Kidney epithelial cell (primary cell): ENCODE measurements at places on chromosomes 6 and 20.
A peak's percentile ranks its signal among the peaks of the same experiment; 100 is the strongest.

DNA sequence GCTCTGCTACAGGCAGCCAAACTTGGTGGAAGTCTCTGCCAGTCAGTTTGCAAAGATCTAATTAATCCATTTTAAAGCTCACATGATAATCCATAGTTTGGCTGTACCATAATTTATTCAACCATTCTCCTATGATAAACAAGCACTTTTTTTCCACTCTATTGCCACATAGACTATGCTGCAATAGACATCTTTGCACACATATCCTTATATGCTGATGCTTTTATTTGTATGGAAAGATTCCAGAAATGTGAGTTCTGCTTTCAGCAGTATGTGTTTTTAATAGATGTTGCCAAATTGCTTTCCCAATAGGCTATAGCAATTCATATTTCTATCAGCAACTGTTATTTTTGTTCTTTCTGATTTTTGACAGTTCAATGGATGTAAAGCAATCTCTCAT, 628.0 kb downstream of the KIF16B start:
- no peak for DNase-seq

DNA sequence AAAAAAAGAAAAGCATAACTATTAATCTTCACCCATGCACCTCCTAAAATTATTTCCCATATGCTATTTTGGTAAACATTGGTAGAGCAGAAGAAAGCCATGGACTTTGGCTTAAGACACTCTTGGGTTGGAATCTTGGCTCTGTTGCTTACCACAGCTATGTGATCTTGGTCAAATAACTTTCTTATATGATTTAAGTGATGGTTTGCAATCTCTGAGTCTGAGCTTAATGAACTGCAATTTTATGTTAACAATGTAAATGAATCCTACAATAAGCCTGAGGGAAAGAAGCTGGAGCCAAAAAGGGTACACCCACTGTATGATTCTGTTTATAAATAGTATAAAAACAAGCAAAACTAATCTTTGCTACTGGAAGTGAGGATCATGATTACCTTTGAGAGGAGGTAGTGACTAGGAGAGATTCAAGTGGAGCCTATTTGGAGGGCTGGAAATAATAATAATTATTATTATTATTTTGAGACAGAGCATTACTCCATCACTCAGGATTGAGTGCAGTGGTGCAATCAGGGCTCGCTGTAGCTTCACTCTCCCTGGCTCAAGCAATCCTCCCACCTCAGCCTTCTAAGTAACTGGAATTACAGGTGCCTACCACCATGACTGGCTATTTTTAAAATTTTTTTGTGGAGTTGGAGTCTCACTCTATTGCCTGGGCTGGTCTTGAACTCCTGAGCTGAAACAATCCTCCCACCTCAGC, 34.5 kb downstream of the ABRACL start:
- DNase-seq: no peak

- DNase-seq: no peak
These were observed 74.7 kb downstream of the FAM217A start for GRCh38 chr6:4004249-4004648.

GRCh38 chr20:48760403-48760983, 67.3 kb downstream of the PREX1 start:
- peak; percentile 35 for DNase-seq

- no peak for DNase-seq
These were observed 119.9 kb upstream of the SLC22A16 start for GRCh38 chr6:110596354-110596753.

DNA sequence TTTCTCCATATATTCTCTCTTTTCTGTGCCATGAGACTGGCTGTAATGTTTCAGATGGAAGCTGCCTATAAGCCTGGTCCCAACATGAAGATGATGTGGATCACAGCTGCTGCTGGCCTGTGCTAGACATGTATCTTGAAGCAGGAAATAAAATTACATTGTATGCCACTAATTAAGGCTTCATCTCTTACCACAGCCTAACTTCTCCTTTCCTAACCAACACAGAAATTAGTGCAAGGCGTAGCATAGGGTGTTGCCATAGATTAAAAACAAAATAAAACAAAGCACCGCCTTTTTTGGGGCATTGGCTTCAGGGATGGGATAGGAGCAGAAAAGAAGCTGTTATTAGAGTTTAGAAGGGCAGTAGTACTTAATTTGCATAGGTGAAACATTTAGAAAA, 4.7 kb upstream of the SLC17A4 start:
- no peak for DNase-seq

DNA sequence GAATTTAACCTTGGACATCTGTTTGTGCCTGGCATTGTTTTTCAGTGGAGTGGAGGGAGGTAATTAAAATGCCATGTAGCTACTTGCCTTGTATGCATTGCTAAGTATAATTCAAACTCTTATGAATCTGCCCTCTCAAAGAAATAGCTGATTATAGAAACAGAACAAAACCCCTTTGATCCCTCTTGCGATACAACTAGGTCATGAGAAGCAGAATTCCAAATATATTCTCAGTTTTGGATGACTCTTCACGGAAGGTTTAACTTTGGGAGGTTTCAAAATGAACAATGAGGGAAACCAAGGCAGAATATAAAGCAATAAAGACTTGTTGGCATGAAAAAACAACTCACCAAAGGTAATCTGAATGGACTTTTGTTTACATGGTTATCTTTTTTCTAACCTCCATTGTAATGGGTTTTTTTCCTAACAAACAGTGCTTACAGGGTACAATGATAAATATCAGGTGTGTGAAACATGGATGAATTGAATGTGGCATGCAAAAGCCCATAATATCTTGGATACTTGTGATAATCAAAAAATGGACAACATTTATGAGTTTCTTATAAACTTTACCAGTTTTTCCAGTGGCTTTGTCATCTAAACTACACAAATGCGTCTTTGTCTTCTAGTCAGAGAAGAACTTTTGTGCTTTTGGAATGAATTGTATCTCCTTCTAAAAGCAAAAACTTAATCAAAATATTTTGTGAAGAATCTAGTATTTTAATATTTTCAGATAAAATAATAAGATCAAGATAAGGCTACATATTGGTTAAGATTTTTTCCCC, 15.7 kb upstream of the HEY2 start:
- DNase-seq: no peak

- DNase-seq: no peak
These were observed 176.7 kb downstream of the LAMA2 start for GRCh38 chr6:129059650-129060049.

- DNase-seq: no peak
These were observed 70.0 kb upstream of the TBXT start for GRCh38 chr6:166237617-166238016.
